Immature natural killer cell (primary cell): ENCODE measurements at places on chromosomes 6 and 20.

DNA sequence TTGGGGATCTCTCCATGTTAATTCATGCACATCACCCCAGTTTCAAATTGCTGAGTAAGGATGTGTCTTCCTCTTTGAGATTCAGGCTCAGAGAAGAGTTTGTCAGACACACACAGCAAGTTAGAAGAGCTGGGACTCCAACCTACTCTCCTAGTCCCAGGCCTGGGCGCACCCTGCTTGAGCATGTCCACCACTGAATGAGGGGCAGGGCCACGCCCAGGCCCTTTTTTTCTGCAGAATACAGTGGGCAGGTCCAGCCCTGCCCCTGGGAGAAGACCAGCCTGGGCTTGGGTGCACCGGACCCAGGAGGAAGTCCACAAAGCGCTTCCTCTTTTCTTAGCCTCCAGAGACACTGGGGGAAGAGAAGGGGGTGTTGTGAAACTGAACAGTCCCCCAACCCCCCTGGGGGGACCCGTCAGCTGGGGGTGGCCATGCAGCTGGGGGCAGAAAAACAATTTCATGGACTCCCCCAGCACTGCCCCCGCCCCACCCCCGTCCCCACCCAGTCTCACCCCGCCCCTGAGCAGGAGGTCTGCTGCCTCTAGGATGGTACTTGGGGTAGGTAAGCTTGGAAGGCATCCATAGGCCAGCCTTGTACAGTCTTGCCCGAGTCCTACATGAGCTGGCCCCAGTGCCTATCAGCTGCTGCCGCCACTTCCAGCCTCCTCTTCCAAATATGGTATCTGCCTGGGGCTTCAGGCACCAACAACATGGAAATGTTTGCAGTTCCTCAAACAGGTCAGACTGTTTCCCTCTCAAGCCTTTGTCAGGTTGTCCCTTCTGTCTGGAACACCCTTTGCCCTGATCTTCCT is 11.7 kb upstream of the HCK start:
- no peak for DNase-seq

GRCh38 chr6:15763837-15764236 is 101.0 kb upstream of the DTNBP1 start:
- no peak for DNase-seq

DNA sequence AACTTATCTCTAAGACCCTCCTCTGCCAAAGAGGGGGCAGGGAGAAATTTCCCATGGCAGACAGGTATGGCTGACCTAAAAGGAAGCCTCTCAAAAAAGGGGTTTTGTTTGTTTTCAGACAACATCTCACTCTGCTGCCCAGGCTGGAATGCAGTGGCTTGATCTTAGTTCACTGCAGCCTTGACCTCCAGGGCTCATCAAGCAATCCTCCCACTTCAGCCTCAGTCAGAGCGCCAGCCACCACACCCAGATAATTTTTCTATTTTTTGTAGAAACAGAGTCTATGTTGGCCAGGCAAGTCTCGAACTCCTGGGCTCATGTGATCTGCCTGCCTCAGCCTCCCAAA is 3.8 kb downstream of the EZR start:
- DNase-seq, result no peak

- DNase-seq, result no peak
Measured at GRCh38 chr6:112307707-112308106, 39.4 kb upstream of the RFPL4B start.

DNA sequence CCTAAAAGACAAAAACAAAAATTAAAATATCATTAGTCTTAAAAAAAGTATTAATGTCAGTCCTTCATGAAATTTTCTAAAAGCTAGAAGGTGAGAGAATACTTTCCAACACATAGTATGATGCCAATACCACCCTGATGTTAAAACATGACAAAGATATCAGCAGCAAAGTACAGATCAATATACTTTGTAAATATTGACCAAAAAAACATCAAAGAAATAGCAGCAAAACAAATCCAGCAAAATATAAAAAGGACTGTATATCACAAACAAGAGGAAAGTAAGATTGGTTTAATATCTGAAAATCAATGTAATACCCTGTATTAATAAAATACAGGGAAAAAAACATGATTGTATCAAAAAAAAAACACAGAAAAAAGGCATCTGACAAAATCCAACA is 51.4 kb downstream of the TASP1 start:
- DNase-seq, result no peak

DNA sequence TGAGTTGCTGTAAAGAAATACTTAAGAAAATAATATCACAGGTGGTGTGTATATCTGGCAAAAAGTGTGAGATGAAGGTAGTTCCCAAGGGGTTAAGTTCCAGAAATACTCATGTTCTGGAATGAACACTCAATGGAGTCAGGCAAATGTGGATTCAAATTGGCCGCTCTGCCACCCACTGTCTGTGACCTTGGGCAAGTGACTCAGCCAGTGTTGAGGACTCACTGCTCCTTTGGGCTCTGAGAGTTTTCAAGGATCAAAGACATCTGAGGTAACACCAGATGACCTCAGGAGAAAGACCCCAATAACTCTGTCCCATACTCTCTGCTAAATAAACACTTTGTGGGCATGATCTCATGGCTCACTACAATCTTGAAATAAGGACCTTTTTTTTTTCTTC is 59.2 kb upstream of the EYA2 start:
- DNase-seq, result no peak

DNA sequence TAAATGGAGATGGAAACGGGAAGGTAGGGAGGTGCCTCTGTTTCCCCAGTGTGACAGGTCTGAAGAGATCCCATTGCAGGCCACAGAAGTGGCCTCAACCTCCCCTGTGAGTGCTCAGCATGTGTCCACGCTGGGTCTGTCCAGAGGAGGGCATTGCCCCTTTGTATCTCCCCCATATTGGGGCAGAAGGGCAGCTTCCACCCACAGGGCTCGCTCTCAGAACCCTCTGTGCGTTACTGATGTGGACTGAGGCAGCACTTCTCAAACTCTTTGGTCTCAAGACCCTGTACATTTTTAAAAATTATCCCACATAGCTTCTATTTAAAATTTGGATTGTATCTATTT is 22.0 kb downstream of the ARFGEF3 start:
- DNase-seq, result no peak

GRCh38 chr20:57198132-57199072 is 68.0 kb downstream of the BMP7 start:
- DNase-seq, result no peak

- DNase-seq, result no peak
Measured at GRCh38 chr6:163188746-163189145, 225.8 kb upstream of the QKI start.

DNA sequence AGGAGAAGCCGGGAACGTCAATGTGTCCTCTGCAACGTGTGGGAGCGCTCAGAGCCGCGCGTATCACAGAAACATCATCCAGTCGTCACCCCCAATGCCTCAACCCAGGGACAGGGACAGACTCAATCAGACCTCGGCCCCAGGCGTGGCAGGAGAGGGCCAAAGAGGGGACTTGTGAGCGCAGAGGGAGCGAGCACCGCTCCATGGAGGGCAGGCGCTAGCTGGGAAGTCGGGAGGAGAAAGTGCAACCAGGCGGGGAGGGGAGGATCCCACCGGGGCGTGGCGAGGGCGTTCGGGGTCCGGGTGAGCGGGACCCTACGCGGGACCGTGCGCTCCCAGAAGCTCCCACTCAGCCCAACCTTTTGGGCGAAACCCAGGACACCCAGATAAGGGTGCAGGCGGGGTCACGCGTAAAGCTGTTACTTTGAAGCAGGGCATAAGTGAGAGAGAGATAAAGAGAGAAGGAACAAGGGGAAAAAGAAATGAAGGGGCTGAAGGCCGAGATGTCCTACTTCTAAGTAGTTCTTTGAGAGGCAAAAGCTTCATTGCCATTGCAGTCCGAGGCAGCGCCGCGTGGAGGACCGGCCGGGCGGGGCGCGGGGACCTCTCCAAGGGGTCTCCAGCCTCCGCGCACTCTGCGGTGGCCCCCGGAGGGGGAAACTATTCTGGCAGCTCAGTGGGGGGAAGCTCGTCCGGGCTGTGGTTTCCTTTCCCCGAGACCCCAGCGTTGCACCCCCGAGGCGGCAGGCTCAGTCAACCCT is 862 bp upstream of the SOBP start:
- no peak for DNase-seq

- no peak for DNase-seq
Measured at GRCh38 chr6:43962458-43962857, 164.8 kb downstream of the MRPL14 start.

DNA sequence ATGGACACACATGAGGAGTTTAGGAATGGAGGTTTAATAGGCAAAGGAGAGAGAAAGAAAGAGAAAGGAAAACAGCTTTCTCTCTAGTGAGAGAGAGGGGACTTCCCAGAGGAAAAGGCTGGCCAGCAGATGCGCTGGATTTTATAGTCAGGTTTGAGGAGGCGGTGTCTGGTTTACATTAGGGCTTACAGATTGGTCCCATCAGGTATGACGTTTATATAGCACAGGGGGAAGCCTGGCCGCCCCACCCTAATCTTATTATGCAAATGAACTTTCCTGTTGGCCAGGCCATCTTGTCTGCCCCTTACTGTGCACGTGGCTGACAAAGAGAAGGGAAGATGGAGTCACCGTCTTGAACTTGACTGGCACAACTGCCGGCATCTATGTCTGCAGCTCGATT is 86.6 kb upstream of the QKI start:
- no peak for DNase-seq

GRCh38 chr6:32763421-32763820 is at the start of gene HLA-DQB2:
HLA-DQB2 (minus strand) TSS chr6:32763532; CDS start chr6:32763470, 62 bp downstream.
- no peak for DNase-seq

DNA sequence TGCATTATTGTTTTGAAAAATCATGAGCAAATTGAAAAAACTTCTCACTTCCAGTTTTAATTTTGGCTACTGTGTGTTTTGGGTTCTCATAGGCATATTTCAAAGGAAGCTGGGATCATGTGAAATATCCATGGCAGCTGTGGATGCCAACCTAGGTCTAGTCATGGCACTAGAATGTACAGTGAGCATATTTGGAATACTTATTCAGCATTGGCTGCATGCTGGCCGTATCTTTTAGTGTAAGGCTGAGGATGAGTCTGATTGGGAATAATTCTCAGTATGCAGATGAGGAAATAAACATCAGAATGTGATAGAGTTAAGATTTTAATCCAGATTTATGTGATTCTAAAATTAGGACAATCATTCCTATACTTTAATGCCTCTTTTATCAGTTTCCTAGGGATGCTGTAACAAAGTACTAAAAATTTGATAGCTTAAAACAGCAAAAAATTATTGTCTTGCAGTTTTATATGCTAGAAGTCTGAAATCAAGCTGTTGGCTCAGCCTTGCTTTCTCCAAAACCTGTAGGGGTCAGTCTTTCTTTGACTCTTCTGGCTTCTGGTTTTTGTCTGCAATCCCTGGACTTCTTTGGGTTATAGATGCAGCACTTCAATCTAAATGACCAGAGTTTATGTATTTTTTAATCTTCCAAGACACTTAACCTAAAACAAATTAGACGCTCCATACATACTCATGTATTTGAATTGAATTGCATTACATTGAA is 37.7 kb upstream of the DEFB112 start:
- DNase-seq, result no peak

DNA sequence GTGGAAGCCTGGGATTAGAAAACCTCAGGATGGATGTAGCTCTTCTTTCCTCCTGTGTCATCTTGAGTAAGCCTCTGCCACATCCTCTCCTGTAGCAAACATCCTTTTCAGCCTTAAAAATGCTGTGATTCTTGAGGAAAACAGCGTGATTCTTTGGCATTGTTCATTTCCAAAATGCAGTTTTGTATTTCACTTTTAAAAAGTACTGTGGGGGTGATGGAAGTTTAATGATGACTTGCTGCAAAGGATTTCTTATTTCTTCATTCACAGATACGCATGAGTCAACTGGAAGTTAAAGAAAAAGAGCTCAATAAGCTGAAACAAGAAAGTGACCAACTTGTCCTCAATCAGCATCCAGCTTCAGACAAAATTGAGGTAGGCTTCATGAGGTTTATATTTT is 23.9 kb upstream of the SNRNP48 start:
- DNase-seq, result no peak

- no peak for DNase-seq
Measured at GRCh38 chr20:36861875-36862801, 13.8 kb upstream of the TLDC2 start.

DNA sequence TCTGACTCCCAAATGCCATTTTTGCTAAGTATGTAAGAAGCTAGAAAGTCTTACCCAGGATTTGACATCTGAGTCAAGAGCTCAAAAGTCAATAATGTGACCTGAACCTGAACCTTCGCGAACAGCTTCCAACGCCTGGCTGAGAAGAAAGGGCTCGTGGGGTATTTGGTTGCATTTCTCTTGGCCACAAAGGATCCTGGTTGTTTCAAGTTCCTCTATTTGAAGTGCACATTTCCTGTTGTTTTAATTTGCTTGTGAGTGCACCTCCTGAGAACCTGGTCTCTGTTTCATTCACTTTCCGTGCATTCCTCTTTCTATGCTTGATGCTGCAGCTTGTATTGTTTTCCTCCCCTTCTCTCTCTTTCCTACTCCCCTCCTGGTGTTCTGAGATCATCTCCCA is 212.5 kb downstream of the FOXA2 start:
- DNase-seq, result no peak

DNA sequence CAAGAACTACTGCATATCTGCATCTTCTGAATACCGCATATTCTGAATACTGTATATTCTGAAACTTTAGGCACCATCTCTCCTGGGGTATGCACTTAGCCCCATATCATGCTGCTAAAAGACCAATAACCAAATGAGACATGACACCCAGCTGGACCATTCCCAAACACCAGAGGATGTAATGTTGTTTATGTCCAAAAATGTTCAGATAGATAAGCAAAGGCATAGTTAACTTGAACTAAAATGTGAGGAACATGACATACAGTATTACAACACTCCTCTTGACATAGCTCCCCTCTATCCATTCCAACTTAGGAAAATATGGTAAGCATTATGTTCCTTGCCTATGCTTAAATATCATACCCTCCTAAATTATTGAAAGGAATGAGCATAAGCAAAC is 127.3 kb downstream of the TENT5A start:
- no peak for DNase-seq

- DNase-seq, result no peak
Measured at GRCh38 chr6:14826456-14826855, 419.4 kb upstream of the JARID2 start.

- no peak for DNase-seq
Measured at GRCh38 chr6:11983306-11983705, 28.8 kb upstream of the HIVEP1 start.

- no peak for DNase-seq
Measured at GRCh38 chr20:52926505-52926904, 45.7 kb upstream of the TSHZ2 start.

DNA sequence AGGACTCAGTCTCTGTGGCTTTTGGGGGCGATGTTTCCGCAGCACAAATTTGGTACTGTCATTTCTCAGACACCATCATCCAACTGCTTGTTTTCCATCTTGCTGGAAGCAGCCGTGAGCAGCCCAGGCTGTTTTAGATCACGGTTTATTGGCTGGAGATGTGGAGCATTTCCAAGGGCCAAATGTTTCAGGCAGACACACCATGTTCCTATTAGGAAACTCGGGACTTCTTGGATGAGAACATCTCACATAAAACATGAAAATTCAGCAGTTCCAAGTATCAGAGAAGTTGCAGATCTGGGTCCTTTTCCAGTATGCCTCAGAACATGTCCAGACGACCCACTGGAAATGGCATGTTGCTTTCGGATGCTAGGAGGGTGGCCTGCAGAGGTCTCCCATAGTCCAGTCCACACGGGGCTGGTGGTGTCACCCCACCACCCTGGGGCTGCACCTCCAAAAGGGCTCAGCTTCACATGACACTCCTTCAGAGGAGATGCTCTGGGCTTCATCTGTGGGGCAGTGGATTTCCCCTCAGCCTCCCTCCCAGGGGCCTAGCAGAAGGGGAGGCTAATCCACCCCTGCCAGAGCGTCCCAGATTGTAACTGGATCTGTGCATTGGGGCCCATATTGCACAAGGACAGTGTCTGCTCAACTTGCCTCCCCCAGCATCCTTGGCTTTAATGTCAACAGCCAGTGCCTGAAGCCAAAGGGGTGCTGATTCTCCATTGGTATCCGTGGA is 176.3 kb downstream of the SCP2D1 start:
- no peak for DNase-seq
